ENCODE measurements at places on chromosomes 5 and 9. TPM values are rescaled to one million over a fixed set of nuclear protein-coding genes. Genes with fewer than 3 reads are reported as not detected.

DNA sequence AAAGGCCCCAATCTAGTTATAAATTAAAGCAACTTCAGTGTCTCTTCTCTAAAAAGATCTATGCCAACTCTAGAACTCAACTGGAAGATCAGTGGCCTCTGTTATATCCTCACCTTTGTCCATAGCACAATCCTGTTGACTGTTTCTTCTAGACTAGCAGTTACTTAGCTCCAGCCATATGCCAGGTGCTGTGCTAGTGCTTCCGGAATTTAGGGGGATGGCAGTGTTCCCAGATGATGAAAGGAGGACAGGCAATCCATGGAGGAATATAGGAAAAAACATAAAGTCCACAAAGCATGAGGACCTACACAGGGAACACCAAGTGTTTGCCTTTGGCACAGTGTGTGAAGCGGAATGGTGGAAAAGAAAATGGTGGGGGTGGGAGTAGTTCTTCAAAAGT is 214.3 kb downstream of the MAPKAP1 start:
- no peaks in the 10 kb centered on the region for H3K27me3 ChIP-seq
- H3K27ac ChIP-seq: no peak overlapping the region
- H3K36me3 ChIP-seq: no peaks in the 10 kb centered on the region

- H3K27me3 ChIP-seq: no peaks in the 10 kb centered on the region
- no peak for DNase-seq
- no peak overlapping the region for H3K4me3 ChIP-seq
- no peaks in the 10 kb centered on the region for H3K36me3 ChIP-seq
- H3K4me1 ChIP-seq: no peaks in the 10 kb centered on the region
Observed at GRCh38 chr5:18736051-18736398, 1101.8 kb downstream of the TAF11L14 start.

DNA sequence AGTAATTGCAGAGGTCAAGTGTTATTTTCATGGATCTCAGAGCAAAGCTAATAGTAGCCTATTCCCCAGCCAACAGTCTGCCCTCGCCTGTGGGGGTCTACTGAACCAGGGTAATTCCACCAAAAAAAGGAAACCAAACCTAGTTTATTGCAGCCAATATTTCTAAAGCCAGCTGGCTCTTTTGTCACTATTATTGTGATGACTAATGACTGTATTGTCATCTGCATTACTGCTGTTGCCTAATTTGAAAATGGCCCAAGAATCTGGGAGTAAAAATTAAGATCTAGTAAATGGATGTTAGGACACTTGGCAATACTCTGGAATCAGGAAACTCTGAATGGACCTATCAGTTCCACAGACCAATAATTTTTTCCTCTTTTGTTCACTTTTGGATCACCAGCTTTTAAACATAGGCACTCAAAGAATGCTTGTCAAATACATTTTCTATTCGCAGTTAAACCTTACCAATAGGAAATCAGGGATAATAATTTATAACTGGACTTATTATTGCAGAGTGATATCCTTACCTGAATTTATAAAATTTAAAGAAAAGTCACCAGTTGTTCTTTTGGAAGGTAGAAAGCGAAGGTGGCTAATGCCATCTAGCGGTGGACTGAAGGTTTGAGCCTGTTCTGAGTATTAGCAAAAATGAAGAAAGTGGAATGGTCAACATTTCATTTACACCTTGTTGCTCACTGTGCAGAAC is 69.2 kb downstream of the SYK start:
- no peak for DNase-seq
- no peaks in the 10 kb centered on the region for H3K36me3 ChIP-seq
- peaks cover 3% of the 10 kb centered on the region for H3K27me3 ChIP-seq
- H3K4me3 ChIP-seq: no peak overlapping the region
- no peak overlapping the region for H3K27ac ChIP-seq

DNA sequence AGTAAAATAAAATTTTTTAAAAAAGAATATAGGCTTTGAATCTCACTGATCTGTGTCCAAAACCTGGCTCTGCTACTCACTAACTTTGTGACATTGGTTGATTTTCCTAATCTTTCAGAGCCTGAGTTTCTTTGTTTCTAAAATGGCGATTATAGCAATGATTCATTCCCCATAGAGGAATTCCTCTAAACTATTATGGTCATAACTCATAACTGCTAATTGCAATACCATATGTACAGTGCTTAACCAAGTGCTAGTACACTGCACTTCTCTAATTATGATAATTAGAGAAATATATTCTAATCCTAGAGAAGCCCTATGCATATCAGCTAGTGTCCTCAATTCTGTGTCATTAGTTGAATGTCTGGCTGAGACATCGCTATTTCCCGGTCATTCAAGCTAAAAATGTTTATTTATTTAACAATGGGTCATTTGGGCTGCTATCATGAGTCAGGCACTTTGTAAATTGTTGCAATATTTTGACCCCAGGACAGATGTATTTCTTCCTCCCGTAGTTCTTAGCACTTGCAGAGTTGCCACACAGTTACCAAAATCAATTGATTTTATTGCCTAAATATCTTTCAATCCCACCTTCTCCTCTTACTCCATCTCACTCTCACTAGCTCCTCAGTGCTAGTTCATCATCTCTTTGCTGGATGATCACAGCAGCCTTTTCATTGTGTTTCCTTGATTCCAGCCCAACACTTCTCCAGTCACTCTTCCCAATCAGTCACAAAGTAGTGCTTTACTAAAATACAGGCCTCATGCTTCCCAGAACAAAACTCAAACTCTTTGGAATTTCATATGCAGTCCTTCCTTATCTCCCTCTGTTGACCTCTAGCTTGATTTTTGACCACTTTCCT is 200.9 kb upstream of the PAPPA start:
- H3K4me1 ChIP-seq: no peaks in the 10 kb centered on the region
- no peak overlapping the region for H3K27ac ChIP-seq
- no peak for DNase-seq
- no peak overlapping the region for H3K4me3 ChIP-seq
- H3K27me3 ChIP-seq: no peaks in the 10 kb centered on the region

GRCh38 chr9:751137-752051 is 90.1 kb upstream of the DMRT1 start:
- no peak overlapping the region for H3K4me3 ChIP-seq
- DNase-seq: no peak
- H3K27ac ChIP-seq: peak overlapping the region; percentile 4
- H3K4me1 ChIP-seq: peaks cover 52% of the 10 kb centered on the region

GRCh38 chr9:84736081-84736480 is 66.6 kb downstream of the NTRK2 start:
- no peaks in the 10 kb centered on the region for H3K4me1 ChIP-seq
- DNase-seq: no peak
- H3K27ac ChIP-seq: no peak overlapping the region
- no peaks in the 10 kb centered on the region for H3K36me3 ChIP-seq

GRCh38 chr5:73298772-73299630 is 126.0 kb downstream of the TMEM174 start:
- no peak for DNase-seq
- no peaks in the 10 kb centered on the region for H3K36me3 ChIP-seq
- H3K27ac ChIP-seq: no peak overlapping the region

DNA sequence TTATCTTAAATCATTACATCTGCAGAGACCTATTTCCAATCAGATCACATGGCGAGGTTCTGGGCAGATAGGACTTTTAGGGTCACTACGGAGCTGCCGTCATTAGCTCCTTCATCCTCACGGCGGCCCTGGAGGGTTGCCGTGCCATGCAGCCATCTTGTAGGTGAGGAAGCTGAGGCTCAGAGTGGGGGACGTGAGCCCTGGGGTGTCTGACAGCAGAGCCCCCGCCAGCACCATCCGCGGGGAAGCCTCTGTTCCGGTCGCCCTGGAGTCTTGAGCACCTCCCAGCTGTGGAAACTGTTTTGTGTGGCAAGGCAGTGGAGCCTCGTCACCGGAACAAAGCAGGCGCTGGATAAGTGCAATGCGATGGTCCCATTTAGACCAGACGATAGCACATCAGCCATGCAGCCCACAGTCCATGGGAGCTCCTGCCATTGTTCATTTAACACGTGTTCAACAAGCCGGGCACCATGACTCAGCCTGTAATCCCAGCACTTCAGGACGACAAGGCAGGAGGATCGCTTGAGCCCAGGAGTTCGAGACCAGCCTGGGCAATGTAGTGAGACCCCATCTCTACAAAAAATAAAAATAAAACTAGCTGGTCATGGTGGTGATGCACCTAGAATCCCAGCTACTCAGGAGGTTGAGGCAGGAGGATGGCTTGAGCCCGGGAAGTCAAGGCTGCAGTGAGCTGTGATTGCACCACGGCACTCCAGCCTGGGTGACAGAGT is 61.9 kb downstream of the KCNT1 start:
- H3K36me3 ChIP-seq: no peaks in the 10 kb centered on the region
- no peak overlapping the region for H3K27ac ChIP-seq

GRCh38 chr5:107389130-107389774 is 281.5 kb downstream of the EFNA5 start:
- no peaks in the 10 kb centered on the region for H3K27me3 ChIP-seq
- no peak for DNase-seq
- H3K36me3 ChIP-seq: no peaks in the 10 kb centered on the region
- no peak overlapping the region for H3K4me3 ChIP-seq

Gene C5orf58
- polyA plus RNA-seq: not detected

Gene FRMPD1
- polyA plus RNA-seq: 0.22 TPM

DNA sequence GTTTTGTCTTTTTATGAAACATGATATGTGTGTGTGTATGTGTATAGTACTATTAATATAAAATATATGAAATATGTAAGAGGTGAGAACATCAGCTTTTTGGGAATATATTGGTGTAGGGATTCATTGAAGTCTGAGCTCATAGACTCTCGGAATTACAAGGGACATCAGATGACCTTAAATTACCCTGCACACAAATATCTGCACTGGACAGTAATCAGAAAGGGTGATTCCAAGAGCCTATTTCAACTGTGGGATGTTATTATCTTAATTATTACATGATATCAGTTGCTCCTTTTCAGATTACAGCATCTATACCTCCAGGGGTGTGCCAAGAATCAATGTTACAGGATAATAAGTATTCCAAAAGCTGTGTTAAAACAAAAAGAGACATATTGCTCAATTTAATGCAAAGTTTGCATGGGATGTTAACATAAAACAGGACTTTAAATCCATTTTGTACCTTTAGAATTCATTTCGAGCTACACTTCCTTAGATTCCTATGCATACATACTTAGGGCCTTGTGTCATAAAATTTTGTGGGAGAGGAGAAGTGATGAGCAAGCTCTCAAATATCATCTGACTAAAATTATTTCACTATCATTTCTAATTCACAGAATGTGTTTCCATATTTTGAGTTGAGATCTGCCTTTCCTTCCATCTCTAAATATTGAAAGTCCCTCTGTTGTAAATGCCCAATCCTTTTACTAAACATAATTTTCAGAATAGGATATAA is 365.2 kb downstream of the BRINP1 start:
- peaks cover 28% of the 10 kb centered on the region for H3K4me1 ChIP-seq
- H3K4me3 ChIP-seq: no peak overlapping the region
- H3K36me3 ChIP-seq: no peaks in the 10 kb centered on the region
- H3K27me3 ChIP-seq: no peaks in the 10 kb centered on the region
- DNase-seq: no peak

DNA sequence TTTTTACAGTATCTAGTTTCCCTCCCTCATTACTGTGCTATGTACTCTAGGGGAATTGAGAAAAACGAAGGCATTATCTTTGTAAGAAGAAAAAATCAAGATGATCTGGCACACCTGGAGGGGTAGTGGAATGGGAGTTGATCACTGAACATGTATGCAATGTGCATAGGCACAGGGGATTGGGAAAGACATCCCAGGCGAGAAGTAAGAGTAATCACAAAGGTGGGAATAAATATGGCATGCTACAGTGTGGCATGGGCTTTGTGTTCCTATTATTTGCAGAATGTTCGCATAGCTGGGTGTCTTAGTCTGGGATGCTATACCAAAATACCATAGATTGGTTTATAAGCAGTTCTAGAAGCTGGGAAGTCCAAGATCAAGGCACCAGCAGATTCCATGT is 130.6 kb downstream of the SMARCA2 start:
- H3K4me1 ChIP-seq: peaks cover 22% of the 10 kb centered on the region
- H3K36me3 ChIP-seq: peaks cover 15% of the 10 kb centered on the region
- no peaks in the 10 kb centered on the region for H3K27me3 ChIP-seq
- no peak overlapping the region for H3K27ac ChIP-seq
- DNase-seq: no peak

DNA sequence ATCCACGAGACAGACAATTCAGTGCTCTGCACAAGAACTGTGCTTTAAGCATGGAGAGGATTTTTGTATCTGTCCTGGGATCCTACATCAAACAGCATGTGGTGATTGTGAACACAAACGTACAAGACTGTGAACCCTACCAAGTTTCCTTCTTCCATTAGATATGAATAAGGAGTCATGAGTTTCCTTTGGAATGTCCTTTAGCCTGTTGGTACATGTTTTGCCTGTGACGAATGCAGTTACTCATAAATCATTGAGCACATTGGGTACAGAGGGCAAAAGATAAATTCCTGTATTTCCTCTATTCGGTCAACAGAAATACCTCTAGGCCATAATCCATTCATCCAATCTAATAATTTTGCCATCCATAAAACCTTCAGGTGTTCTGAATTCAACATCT is 61.5 kb downstream of the FXN start:
- H3K36me3 ChIP-seq: no peaks in the 10 kb centered on the region
- no peaks in the 10 kb centered on the region for H3K27me3 ChIP-seq
- no peaks in the 10 kb centered on the region for H3K4me1 ChIP-seq
- no peak for DNase-seq

Gene PTPRD
- polyA plus RNA-seq: 1.4 TPM

GRCh38 chr9:37329576-37329975 is 92.9 kb upstream of the GRHPR start:
- H3K27me3 ChIP-seq: no peaks in the 10 kb centered on the region
- no peak for DNase-seq
- no peak overlapping the region for H3K4me3 ChIP-seq
- H3K36me3 ChIP-seq: no peaks in the 10 kb centered on the region

Gene SLC45A2
- not detected for polyA plus RNA-seq

GRCh38 chr5:67291671-67292070 is 95.1 kb upstream of the CD180 start:
- no peaks in the 10 kb centered on the region for H3K4me1 ChIP-seq
- no peak overlapping the region for H3K27ac ChIP-seq
- H3K27me3 ChIP-seq: no peaks in the 10 kb centered on the region
- H3K4me3 ChIP-seq: no peak overlapping the region
- no peak for DNase-seq

Gene PCDHA12
- polyA plus RNA-seq: not detected

- no peaks in the 10 kb centered on the region for H3K36me3 ChIP-seq
- no peak overlapping the region for H3K4me3 ChIP-seq
- DNase-seq: no peak
- no peaks in the 10 kb centered on the region for H3K4me1 ChIP-seq
Observed at GRCh38 chr5:107633171-107633901, 37.4 kb downstream of the EFNA5 start.

DNA sequence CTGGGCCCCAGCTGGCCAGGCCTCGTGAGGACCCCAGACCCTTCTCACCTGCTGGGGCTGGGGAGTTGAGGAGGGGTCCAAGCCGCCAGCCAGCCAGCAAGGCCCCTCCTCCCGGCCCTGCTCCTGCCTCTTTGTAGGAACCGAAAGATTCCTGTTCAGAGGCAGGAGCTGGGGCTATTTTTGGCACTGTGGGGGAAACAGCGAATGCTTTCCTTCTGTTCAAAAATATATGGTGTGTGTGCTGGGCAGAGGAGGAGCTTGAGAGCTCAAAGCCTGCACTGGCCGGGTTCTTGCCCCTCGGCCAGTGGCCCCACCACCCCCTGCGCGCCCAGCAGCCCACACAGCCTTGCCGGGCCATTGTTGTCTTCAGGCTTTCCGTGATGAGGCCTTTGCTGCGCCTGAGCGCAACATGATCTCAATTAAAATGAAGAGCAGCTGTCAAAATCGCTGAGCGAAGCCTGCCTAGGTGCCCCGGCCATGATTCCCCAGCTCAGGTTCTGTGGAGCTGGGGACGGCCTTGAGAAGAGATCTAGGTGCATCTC is 13.4 kb downstream of the NCS1 start:
- DNase-seq: no peak
- H3K27me3 ChIP-seq: no peaks in the 10 kb centered on the region
- peak overlapping the region; percentile 51 for H3K27ac ChIP-seq
- H3K4me1 ChIP-seq: peaks cover 6% of the 10 kb centered on the region
- no peak overlapping the region for H3K4me3 ChIP-seq
- H3K36me3 ChIP-seq: no peaks in the 10 kb centered on the region
